ENCODE measurements at places on chromosomes 7 and 10.

GRCh38 chr7:24133691-24134090 is 150.3 kb upstream of the NPY start:
- no peak for DNase-seq

DNA sequence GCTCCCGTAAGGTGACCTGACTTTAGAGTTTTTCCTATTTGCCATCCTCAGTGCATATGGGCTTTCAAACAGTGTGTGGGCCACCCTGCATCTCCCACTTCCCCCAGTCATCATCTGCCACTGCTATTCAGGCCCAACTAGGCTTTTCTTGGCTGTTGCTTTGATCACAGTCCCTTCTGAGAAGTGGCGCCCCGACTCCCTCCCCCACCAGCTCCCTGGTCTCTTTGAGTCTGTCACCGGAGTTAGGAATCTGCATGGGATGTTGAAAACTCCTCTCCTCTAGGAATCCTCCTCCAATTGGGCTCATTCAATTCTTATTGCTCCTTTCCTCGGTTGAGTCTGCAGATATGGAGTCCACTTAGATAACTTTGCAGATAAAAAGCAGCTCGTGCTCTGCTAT is 32.1 kb downstream of the HIF1AN start:
- DNase-seq = no peak

GRCh38 chr7:5226921-5227785 is 37.1 kb downstream of the WIPI2 start:
- DNase-seq = no peak

DNA sequence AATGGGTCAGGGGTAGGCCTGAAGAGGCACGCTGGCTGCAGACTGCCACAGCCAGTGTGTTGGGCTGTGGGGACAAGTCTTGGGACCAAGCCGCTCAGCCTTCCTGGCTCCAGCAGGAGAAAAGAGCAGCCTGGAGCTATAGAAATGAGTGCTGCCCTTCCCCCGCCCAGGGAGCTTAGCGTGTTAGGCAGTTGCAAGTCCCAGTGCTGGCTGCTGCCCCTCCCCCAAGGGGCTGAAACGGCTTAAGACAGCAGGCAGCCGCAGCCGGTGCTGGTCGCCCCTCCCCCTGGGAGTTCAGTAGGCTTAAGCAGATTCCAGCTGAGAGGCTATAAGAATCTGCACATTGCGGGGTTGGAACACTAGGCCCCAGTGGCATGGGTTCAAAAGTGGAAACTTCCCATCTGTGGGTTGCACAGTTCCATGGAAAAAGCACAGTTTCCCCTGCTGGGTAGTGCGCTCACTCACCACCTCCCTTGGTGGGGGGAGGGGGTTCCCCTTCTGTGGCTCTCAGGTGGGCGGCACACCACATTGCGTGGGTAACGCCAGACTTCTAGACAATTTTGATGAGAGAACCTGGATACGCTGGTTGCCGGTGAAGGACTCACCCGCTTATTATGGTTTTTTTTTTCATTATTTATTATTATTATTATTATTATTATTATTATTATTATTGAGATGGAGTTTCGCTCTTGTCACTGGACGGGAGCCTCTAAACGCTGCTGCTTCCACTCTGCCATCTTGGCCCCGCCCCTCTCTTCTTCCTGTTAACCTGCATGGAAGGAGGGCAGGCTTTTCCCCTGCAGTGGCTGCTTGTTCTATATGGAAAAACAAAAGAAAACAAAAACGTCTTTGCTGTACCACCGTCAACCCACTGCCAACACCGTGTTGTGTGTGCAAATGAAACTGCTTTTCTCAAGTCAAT is 151.1 kb downstream of the CXCL12 start:
- no peak for DNase-seq

DNA sequence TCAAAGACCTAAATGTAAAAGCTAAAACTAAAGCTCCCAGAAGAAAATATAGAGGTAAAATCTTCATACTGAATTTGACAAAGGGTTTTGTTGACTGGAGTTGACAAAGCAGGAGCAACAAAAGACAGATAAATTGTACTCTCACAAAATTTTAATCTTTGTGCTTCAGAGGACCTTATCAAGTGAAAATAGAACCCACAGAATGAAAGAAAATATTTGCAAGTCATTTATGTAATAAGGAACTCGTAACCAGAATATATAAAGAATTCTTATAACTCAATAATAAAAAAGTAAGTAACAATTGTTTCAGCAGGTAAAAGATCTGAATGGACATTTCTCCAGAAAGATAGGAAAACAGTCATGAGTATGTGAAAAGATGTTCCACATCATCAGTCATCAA is 62.0 kb upstream of the SRRM3 start:
- DNase-seq = no peak

GRCh38 chr10:127580822-127581221 is 31.7 kb downstream of the NPS start:
- no peak for DNase-seq

GRCh38 chr7:73740771-73741170 is 2.2 kb upstream of the ABHD11 start:
- DNase-seq = no peak

- no peak for DNase-seq
Observed at GRCh38 chr10:49643241-49644034, 29.6 kb downstream of the CHAT start.

- DNase-seq = peak; percentile 72
Observed at GRCh38 chr7:98168181-98168903, 42.9 kb upstream of the BHLHA15 start.

- DNase-seq = no peak
Observed at GRCh38 chr10:127834791-127835190, 58.0 kb downstream of the CLRN3 start.

GRCh38 chr10:27744802-27745731 is 552 bp downstream of the MKX start:
- no peak for DNase-seq

DNA sequence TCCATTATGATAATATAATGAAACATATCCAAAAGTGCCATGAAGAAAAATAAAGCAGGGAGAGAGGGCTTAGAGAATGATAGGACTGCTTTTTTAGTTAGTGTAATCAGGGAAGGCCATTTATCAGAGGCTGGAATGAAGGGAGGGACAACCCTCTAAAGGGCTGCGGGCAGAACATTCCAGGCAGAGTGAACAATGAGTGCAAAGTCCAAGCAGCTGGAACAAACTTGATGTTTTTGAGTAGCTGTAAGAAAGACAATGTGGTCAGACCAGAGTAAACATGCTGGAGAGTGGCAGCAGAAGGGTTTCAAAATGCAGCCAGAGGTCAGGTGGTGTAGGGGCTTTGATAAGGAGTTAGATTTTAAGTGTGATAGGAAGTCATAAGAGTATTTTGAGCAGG is 65.6 kb upstream of the CCDC6 start:
- no peak for DNase-seq

DNA sequence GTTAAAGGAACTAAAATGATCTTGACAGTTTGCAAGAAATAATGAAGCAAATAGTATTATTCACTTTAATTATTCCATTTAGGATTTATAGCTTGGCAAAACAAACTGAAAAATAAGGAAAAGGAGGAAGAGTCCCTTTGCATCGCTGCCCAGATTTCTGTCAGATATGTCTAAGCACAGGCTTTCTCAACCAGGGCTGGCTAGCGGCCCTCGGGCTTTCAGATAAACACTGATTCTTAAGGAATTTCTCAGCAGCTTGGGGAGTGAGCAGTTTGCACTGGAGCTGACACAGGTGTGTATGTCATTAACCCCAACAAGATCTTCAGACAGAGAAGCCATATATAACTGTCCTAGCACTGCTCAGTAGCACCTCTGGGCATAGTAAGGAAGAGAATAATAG is 47.9 kb upstream of the SEMA3D start:
- DNase-seq = no peak

DNA sequence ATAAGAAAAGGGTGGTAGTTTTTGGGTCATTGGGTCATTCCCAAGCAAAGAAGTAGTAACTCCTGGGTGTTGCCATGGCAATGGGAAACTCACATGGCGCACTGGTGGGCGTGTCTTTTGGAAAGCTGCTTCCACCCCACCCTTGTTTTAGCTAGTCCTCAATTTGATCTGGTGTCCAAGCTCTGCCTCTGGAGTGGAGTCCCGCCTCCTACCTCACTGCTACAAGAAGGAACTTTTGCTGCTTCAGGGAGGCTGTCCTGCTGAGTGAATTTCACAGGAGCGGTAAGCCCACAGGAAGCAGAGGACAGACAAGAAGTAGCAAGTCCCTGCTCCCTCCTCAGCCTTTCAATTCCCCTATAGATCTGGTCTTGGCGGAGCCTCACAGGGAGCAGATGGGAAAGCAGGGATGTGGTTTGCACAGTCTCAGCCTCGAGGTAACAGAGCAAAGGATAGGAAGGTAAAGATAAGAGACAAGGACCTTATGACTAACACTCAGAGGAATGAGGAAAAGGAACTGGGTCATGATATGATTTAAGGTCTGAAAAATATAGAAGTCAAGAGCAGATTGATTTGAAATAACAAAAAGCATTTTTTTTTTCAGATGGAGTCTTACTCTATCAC is 700.3 kb downstream of the TNS3 start:
- no peak for DNase-seq

DNA sequence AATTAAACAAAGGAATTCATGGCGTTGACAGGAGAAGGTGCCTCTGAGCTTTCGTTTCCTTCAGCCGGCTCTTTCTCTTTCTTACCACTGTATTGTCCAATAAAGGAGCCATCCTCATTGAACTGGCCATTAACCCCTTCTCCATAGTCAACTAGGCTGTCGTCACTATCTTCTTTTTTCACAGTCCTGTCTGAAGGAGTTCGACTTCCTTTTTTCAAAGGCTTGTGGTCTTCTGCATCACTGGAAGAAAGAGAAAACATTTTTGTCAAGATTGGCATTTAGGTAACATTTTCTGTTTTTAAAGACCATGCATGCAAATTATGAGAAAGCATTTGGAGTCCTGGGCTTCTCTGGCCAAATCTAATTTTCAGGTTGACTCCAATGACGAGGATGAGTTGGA is 19.7 kb upstream of the LAMB4 start:
- no peak for DNase-seq

GRCh38 chr10:88190540-88191235 is 327.3 kb downstream of the PTEN start:
- no peak for DNase-seq

GRCh38 chr10:7239312-7239985 is 171.4 kb downstream of the SFMBT2 start:
- no peak for DNase-seq

- DNase-seq = no peak
Observed at GRCh38 chr7:26649388-26649787, 215.0 kb downstream of the SKAP2 start.

GRCh38 chr7:27215356-27215755 is 15.5 kb upstream of the HOXA13 start:
- no peak for DNase-seq

GRCh38 chr10:32318476-32318896 is 28.5 kb downstream of the EPC1 start:
- peak; percentile 96 for DNase-seq

DNA sequence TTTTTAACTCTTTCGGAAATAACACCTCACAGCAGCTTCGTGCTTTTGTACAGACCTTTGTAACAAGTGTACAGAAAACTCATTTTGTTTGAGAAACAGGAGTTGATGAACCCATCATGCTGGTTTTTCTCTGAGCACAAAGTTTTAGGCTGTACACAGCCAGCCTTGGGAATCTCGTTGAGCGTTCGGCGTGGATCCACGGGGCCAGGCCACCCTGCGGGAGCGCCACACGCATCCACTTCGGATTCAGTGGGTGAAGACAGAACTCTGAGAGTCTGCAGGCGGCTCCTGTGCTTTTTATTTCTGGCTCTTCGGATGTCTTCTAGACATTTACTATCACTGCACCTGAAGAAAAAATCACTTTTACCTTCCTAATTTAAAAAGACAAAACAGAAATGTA is 131.2 kb downstream of the SMURF1 start:
- DNase-seq = no peak

DNA sequence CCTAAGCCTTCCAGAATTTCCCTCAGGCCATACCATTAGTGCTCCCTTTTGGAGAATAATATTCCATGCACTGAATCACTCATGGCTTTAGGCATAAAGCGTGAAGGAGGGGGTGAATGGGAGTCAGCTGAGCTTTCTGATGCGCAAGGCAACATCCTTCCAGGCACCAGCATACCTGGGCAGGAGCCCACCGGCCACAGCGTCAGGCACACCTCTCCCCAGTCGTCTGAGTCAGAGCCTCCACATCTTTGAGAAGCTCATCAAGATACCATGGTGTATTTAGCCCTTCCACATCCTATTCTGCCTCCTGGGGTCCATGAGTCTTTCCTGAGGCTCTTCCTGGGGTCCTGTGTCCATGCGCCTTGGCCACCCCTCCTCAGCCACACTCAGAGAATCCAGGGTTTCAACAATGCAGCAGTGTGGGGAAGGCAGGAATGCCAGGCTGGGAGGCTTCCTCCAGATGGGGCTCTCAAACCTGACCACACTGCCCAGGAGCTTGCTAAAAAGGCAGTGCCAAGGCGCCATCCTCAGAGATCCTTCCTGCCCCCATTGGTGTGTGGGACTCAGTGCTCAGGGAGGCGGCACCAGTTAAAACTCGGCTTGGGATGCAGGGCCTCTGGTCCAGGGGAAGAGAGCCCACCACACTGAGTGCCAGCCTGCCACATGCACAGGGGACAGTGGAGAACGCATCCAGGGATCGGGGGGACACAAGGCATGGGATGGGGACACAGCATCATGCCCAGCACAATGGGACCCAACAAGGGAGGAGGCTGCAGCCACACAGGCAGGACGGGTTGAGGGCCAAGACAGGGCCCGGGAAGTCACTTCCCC is 31.6 kb downstream of the RASGEF1A start:
- no peak for DNase-seq

DNA sequence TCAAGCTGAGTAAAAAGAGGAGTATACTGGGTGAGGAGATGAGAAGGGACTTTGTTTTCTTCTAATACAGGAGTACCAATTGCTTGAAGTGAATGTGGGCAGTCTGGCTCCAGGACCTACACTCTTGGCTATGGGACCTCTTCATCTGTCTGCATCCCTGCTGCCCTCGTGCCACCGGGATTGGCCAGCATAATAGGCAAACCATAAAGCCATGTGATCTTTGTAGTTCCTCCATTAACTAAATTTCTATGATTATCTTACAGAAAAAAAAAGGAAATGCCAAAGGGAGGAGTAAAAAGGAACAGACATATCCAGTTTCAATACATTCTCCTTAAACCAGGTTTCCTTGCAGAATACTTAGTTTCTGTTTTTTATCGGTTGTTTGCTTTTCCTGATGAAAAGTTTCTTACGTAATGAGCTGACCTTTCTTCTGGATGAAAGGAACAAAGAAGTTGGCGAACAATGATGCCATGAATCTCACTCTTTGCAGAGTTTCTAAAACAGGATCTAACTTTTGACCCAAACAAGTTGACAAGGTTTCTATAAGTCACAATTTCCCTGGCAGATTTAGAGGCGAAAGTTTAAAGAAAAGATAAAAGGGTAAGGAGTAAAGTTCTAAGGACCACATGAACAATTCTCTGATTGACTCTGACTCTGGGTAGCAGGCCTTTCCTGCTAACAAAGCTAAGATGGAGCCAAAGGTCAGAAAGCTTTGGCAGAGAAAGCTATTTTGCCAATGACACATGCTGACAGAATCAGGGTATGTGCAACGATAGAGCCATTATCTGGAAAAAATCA is 54.1 kb downstream of the LAMB1 start:
- DNase-seq = no peak

GRCh38 chr7:29005829-29006228 is 47.7 kb upstream of the TRIL start:
- no peak for DNase-seq

- no peak for DNase-seq
Observed at GRCh38 chr10:103021150-103021899, 103.2 kb downstream of the CNNM2 start.

Measured in inflammatory macrophage treated with lipopolysaccharide for 1 hour (primary cell).